ENCODE measurements at places on chromosomes 3 and 15.

DNA sequence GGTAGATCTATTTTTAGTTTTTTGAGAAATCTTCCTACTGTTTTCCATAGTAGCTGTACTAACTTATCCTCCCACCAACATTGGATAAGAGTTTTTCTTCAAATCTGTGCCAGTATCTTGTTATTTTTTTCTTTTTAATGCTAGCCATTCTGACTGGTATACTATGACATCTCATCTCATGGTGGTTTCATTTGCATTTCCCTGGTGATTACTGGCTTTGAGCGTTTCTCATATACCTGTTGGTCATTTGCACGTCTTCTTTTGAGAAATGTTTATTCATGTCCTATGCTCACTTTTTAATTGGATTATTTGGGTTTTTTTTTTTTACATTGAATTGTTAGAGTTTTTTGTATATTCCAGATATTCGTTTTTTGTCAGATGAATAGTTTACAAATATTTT, 398.1 kb downstream of the OCA2 start:
- no peak overlapping the region for H3K4me3 ChIP-seq
- no peak overlapping the region for H3K27ac ChIP-seq
- H3K4me1 ChIP-seq = no peaks in the 10 kb centered on the region
- H3K27me3 ChIP-seq = no peaks in the 10 kb centered on the region
- DNase-seq = no peak

DNA sequence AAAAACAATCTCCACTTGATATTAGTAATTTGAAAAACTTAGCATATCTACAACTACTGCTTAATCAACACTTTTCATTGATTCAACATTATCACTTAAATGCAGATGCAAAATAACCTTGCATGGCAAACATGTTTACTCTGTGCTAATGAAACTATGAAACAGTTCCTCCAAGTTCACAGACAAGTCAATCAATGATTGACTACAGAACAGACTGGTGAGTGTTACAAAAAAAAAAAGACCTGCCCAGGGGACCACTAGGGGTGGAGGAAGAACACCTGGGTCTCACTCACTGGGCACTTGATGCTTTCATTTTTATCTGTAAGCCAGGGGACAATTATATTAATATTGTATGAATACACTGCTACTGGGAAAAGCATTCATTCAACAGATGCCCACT, 4.3 kb upstream of the NR2C2 start:
- no peak for DNase-seq
- no peaks in the 10 kb centered on the region for H3K27me3 ChIP-seq
- no peak overlapping the region for H3K27ac ChIP-seq
- peaks cover 19% of the 10 kb centered on the region for H3K36me3 ChIP-seq

- H3K27me3 ChIP-seq = no peaks in the 10 kb centered on the region
- H3K4me3 ChIP-seq = no peak overlapping the region
- H3K27ac ChIP-seq = no peak overlapping the region
These were observed 546.8 kb downstream of the GBE1 start for GRCh38 chr3:81214631-81215030.

GRCh38 chr15:69810431-69811354, 287.0 kb downstream of the TLE3 start:
- no peaks in the 10 kb centered on the region for H3K36me3 ChIP-seq
- H3K4me3 ChIP-seq = no peak overlapping the region
- no peak overlapping the region for H3K27ac ChIP-seq
- no peaks in the 10 kb centered on the region for H3K27me3 ChIP-seq

GRCh38 chr15:45862034-45862433, 227.2 kb downstream of the SQOR start:
- DNase-seq = no peak
- no peaks in the 10 kb centered on the region for H3K27me3 ChIP-seq
- no peak overlapping the region for H3K27ac ChIP-seq
- no peak overlapping the region for H3K4me3 ChIP-seq

DNA sequence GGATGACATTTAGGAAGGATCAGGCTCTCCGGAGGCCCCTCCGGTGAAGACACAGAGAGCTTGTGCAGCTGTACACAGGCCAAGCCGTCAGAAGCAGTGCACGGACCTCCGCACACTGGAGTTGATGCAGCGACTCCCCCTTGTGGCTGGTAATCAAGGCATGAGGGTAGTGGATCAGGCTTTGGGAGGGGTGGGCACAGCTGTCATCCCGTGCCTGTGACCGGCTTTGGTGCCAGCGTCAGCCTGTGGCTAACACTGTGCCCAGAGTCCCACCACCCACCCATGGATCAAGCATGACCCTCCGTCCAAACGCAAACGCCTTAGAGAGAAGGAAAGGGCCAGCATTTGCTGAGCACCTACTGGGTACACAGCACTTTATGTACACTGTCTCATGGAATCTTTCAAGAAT, 8.2 kb upstream of the GRIP2 start:
- no peak overlapping the region for H3K4me3 ChIP-seq
- peak; percentile 58 for DNase-seq
- no peak overlapping the region for H3K27ac ChIP-seq
- H3K4me1 ChIP-seq = no peaks in the 10 kb centered on the region
- H3K36me3 ChIP-seq = no peaks in the 10 kb centered on the region

- H3K4me1 ChIP-seq = no peaks in the 10 kb centered on the region
- H3K4me3 ChIP-seq = no peak overlapping the region
- H3K36me3 ChIP-seq = no peaks in the 10 kb centered on the region
- no peak for DNase-seq
- no peak overlapping the region for H3K27ac ChIP-seq
These were observed 282.5 kb upstream of the EPHA3 start for GRCh38 chr3:88824666-88825564.

DNA sequence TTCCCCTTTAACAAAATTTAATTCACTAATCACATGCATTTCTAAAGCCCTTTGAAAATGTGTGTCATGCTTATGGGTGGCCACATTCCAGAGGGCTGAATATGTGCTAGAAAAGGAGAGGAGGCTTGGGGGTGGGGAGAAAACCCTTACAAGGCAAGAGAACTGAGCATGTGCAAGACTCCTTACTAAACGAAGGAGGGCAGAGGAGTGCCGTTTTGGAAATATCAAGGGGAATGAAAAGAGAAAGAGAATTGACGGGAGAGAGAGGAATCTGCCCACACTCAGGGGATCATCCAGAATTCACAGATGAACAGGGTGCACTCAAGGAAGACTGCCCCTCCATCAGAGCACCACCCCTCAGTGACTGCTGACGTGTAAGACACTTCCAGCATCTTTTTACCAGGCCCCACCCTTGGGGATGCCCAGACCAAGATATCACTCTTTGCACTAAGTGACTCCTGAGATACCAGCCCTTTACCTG, 37.9 kb upstream of the TSC22D2 start:
- no peak for DNase-seq
- H3K36me3 ChIP-seq = no peaks in the 10 kb centered on the region
- H3K27ac ChIP-seq = no peak overlapping the region
- H3K4me1 ChIP-seq = no peaks in the 10 kb centered on the region

GRCh38 chr3:150238995-150239619, 169.0 kb upstream of the TSC22D2 start:
- no peaks in the 10 kb centered on the region for H3K27me3 ChIP-seq
- no peak overlapping the region for H3K27ac ChIP-seq
- no peaks in the 10 kb centered on the region for H3K36me3 ChIP-seq
- H3K4me1 ChIP-seq = no peaks in the 10 kb centered on the region
- no peak overlapping the region for H3K4me3 ChIP-seq

GRCh38 chr15:83104141-83104540, 3.3 kb upstream of the TM6SF1 start:
- H3K27ac ChIP-seq = no peak overlapping the region
- DNase-seq = no peak
- H3K36me3 ChIP-seq = no peaks in the 10 kb centered on the region

DNA sequence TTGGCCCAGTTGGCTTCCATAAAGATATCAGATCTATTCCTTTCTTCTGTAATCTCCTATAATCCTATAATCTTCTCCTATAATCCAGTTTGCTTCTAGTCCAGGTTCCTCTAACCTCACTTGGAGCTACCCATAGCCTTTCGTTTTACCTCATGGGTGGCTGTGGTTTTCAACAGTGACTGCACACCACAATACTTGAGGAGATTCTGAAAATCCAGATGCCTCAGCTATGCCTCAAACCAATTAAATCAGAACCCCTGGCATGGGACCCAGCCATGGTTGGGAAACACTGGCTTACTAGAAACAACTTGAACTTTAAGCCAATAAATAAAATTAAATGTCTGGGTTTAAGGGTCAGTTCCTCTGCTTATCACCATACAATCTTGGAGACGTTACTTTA, 86.1 kb upstream of the NTRK3 start:
- H3K27ac ChIP-seq = no peak overlapping the region
- no peak overlapping the region for H3K4me3 ChIP-seq
- H3K36me3 ChIP-seq = no peaks in the 10 kb centered on the region

DNA sequence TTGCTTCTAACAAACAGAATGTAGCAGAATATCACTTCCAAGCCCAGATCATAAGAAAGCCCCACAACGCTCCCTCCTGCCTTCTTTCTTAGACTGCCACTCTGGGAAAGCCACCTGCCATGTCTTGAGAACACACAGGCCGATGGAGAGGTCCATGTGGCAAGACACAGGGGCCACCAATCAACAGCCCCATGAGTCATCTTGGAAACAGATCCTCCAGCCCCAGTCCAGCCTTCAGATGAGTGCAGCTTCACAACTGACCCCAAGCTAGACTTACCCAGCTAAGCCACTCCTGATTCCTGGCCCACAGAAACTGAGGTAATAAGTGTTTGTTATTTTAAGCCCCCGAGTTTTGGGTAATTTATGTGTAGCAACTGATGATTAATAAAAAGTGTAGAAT, 39.7 kb downstream of the PTH1R start:
- DNase-seq = no peak
- H3K36me3 ChIP-seq = peaks cover 55% of the 10 kb centered on the region
- H3K27me3 ChIP-seq = no peaks in the 10 kb centered on the region

DNA sequence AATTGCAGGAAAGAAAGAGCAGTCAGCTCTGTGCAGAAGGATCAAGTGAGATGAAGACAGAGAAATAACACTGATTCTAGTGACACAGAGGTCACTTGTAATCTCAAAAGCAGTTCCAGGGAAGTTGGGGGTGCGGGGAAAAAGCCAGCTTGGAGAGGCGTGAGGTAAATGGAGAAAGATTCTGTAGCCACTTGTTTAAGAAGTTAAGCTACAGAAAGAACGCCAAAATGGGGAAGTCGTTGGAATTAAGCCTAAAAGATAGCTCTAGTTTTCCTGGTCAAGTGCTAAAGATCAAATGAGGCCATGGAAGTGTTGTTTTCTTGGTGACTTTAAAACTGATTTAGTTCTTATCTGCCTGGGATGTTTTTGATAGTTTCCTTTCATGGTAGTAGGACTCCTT, 152.0 kb downstream of the GREM1 start:
- no peak overlapping the region for H3K4me3 ChIP-seq
- H3K27me3 ChIP-seq = no peaks in the 10 kb centered on the region
- no peak overlapping the region for H3K27ac ChIP-seq

- peaks cover 28% of the 10 kb centered on the region for H3K4me1 ChIP-seq
- H3K27me3 ChIP-seq = peaks cover 53% of the 10 kb centered on the region
- no peak overlapping the region for H3K4me3 ChIP-seq
- H3K36me3 ChIP-seq = no peaks in the 10 kb centered on the region
These were observed 3.1 kb upstream of the PTH1R start for GRCh38 chr3:46874430-46874829.

DNA sequence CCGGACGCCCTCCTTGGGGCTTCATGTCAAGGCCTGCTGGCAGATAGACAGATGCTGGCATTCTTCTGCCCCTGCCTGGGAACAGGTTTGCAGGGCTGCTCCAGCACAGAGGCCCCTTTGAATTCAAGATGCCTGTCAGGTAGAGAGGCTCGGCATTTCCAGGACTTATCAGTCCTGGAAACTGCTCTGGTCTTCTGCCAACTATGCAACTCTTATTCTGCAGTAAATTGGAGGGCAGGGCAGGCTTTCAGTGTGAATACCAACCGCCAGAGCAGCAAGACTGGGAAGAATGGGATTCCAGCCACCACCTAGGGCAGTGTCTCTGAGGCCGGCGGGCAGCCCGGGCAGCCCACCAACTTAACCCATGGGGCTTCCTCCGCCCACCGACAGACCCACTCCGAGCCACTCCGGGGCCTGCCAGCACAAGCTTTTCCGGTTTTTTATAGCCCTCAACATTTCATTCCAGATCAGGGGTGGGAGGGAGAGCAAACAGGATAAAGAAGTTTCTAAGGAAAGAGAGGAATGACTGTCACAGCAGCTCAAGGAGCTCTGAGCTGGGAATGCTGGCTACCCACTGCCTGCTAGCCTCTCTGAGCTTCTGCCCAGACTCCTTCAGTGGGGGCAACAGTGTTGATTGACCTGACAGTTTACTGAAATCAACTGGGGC, 140.9 kb downstream of the NTRK3 start:
- H3K36me3 ChIP-seq = no peaks in the 10 kb centered on the region
- no peak overlapping the region for H3K4me3 ChIP-seq
- no peaks in the 10 kb centered on the region for H3K27me3 ChIP-seq
- no peak for DNase-seq
- no peaks in the 10 kb centered on the region for H3K4me1 ChIP-seq
- no peak overlapping the region for H3K27ac ChIP-seq

GRCh38 chr3:10546820-10547263, 41.5 kb upstream of the ATP2B2 start:
- no peaks in the 10 kb centered on the region for H3K27me3 ChIP-seq
- no peak overlapping the region for H3K27ac ChIP-seq
- no peaks in the 10 kb centered on the region for H3K4me1 ChIP-seq
- DNase-seq = no peak
- no peaks in the 10 kb centered on the region for H3K36me3 ChIP-seq

DNA sequence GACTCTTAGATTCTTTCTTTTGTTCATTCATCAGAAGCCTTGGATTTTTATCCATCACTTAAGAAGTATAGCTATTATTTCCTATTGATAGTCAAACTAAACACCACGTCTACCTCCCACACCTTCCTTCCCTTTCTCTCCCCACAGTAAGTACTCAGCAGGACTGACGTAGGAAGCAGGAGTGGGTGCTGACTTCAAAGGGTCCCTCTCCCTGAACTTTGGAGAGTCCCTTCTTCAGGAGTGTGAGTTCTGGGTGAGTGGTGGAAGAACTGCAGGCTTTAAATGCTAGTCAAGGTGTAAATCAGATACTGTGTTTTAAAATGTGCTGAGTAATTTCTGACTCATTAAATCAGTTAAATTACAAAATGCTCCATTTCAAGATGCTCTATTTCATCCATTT, 126.5 kb upstream of the BFSP2 start:
- DNase-seq = no peak
- H3K36me3 ChIP-seq = no peaks in the 10 kb centered on the region
- H3K4me3 ChIP-seq = no peak overlapping the region
- no peak overlapping the region for H3K27ac ChIP-seq

DNA sequence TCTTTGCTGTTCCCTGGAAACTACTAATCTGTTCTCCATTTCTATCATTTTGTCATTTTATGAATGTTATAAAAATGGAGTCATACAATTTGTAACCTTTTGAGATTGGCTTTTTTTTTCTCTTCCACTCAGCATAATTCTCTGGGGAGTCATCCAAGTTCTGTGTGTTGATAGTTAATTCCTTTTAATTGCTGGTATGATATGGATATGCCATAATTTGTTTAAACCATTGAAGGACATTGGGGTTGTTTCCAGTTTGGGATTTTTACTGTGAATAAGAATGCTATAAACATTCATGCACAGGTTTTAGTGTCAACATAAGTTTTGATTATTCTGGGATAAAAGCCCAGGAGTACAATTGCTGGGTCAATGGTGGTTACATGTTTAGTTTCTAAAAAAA, 279.4 kb downstream of the WNT5A start:
- H3K27me3 ChIP-seq = no peaks in the 10 kb centered on the region
- H3K27ac ChIP-seq = no peak overlapping the region
- no peaks in the 10 kb centered on the region for H3K4me1 ChIP-seq
- no peak for DNase-seq

- no peak overlapping the region for H3K4me3 ChIP-seq
- DNase-seq = no peak
- H3K4me1 ChIP-seq = peaks cover 5% of the 10 kb centered on the region
- no peaks in the 10 kb centered on the region for H3K27me3 ChIP-seq
- no peak overlapping the region for H3K27ac ChIP-seq
- H3K36me3 ChIP-seq = no peaks in the 10 kb centered on the region
These were observed 102.3 kb upstream of the PFN2 start for GRCh38 chr3:150073031-150073430.

All from thymus (tissue), 14 donors.